CMK (cell line): ENCODE measurements at places on chromosomes 12 and 14.

- DNase-seq, result no peak
Observed at GRCh38 chr14:19851365-19851764, 23.6 kb upstream of the OR4K2 start.

DNA sequence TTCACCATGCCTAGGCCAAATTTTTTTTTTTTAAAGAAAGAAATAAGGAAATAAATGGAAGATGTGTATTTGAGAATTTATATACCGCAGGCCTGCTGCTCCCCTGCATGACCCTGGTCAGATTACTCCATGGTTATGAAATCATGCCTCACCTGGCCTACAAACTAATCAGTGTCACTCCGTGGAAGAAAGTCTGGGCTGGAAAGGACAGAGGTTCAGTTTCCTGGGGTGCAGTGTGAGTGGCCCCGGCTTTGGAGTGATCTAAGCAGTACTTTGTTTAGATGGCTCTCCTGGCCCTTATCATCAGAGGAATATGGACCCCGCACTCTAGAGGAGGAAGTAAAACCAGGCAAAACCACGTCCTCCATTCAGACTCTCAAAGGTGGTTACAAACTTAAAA lies 9.6 kb downstream of the APOBEC1 start:
- no peak for DNase-seq

GRCh38 chr12:20187456-20187855 lies 180.9 kb upstream of the PDE3A start:
- DNase-seq, result no peak

DNA sequence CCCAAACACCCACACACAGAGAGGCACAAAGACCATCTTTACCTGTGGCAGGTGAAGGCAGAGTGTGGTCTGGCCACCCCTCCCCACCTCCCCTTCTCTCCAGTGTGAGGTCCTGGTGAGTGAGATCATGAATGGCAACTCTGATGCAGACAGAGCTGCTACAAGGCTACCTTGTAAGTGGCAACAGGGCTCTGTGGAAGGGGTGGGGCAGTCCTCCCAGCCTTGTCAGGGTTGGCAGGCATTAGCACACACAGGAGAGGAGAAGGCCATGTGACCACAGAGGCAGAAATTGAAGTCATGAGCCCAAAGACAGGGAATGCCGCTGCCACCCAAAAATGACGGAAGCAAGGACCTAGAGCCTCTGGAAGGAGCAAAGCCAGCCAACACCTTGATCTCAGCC lies 30.7 kb downstream of the VWF start:
- no peak for DNase-seq

DNA sequence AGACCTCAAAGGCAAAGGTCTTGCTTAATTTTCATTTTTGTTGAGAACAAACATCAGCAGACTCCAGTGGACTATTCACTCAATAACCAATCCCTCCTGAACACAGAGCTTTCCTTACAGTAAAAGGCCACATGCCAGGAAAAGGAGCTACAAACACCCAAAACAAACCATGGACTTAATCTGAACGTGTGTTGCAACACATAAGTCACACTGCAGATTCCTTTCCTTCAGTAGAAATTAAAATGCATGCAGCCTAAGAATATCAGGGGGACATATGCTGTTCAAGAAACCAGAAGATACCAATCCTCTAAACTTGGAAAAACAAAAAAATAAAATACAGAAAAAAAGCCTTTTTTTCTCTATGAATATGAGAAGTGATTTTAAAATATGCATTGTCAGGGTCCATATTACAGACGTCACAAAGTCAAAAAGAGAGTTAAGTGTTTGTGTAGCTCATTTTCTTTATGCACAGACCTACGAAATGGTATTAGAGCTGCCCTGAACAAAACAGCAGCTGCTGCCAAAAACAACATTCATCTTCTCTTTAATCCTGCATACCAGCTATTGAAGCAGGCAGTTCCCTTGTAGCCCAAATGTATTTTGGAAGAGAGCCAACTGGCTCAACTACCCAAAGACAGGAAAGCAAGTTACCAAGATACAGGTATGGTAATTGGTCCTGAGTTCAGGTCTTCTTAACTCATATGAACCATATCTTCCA lies 26.2 kb downstream of the KITLG start:
- no peak for DNase-seq

DNA sequence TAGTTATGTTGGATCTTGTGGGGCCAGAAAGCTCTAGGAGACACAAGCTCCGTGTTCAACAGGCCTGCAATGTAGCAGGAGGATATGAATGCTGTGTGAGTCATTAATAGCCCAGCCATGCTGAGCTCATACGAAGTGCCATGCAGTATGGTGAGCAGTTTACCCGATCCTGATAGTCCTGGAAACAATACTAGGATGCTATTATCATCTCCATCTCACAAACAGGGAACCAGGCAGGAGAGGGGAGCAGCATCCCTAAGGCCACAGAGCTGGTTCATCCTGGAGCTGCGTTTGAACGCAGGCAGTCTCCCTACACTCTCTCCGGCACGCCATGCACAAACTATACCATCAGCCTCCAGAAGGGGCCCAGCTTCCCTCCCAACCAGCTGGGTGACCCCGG lies 20.5 kb downstream of the TTC7B start:
- DNase-seq, result no peak

DNA sequence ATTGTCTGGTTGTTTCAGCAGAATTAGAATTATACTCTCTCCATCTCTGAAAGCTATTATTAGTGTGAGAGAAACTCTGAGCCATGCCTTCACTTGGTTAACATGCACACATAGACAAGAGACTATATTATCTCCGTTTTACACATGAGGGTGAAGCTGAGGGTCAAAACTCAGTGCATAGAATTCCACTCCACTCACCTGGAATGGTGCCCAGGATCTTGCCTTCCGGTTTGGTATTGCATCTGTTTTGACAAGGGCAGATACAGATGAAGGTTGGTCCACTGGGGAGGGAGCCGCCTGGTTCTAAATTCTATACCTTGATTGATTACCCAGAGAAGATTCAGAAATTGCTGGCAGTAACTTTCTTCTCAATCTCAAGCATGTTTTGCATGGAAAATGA lies 149.5 kb upstream of the PELI2 start:
- no peak for DNase-seq

DNA sequence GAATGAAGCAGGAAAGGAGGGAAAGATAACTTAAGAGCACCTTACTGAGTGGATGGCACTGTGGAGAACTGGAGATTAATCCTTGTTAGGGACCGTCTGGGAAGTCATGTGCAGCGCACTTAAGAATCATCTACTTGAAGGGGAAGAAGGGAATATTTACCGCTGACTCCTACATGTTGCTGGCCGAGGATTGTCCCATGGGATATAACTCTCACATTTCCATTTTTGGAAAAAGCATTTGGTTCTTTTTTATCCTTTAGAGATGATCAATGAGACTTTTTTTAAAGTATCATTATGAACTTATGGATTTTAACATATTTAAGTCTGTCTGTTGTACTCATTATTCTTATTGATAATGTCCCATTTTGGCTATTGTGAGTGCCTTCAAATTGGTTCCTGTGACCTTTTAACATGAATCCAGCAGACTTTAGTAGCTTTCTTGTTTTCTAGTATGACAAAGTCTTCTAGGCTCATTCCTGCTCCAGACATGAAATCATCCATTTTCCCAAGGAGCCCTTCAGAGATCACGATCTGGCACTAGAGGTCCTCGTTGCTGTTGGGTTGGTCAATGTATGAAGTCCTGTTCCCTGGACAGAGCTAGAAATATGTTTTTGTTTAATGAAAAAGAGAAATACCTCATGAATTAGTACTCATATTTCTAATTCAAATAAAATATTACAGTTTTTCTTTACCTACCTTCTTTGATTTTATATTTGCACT lies 20.2 kb upstream of the FAM234B start:
- no peak for DNase-seq

- DNase-seq, result no peak
Observed at GRCh38 chr12:32248441-32249140, 141.9 kb downstream of the BICD1 start.

- DNase-seq, result no peak
Observed at GRCh38 chr12:124881123-124881522, 17.5 kb upstream of the SCARB1 start.

DNA sequence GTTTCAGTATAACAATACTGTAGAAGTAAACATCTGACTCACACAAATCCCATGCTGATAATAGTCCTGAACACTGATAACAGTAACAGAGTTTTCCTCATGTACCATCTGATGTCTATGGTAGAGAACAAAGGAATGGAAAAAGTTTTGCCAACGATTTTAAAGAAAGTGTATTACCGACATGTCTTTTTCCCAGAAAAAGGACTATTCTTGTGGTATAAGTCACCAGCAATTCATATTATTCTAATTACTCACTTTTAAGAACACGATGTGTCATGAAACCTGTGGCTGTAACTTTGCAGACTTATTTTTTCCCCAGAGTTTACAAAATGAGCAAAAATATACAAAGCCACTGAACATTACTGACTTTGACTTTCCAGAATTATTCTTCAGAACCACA lies 40.1 kb upstream of the DCN start:
- DNase-seq, result no peak

DNA sequence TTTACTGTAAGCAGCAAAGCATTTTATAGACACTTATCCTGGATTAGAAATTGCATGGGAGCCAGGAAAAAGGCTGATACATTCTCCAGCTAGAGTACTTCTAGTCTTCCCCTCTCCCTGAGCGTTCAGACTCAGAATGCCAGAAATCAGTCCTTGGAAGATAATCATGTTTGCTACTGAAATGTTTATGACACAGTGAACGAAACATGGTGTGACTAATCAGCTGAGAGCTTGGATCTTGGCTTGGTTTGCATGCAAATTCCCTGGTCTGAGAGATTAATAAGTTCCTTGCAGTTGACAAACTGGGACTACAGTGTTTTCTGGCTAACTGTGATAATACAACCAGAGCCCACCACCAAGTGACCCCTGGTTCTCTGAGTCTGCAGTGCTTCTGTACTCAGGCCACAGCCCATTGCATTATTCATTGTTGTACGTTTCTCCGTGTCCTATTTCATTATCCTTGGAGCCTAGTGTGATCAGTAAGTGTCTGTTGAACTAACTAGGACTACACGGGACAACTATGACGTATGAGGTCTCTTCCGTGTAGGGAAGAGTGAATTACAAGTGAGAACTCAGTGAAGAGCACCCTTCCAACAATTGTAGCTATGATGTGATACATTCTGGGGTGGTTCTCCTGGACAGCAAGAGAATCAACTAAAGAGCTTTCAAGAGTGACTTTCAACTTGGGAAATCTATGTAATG lies 34.6 kb upstream of the EVL start:
- DNase-seq, result no peak

GRCh38 chr14:61493239-61493638 lies 171.9 kb downstream of the PRKCH start:
- no peak for DNase-seq

DNA sequence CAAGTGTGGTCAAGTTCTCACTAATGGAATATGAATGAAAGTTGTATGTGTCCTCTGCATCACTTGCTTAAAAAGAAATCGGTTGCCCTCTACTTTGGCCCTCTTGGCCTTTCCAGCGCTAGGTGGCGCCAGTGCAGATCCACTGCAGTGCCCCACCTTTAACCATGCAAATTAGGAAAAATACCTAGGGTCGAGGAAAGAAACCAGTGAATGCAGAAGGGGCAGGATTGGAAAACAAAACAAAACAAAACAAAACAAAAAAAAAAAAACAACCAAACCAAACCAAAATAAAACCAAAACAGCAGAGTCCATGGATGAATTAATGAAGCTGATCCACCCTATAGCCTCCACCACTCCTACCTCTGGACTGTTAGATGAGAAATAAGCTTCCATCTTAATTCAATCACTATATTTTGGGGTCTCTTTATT lies 12.9 kb upstream of the NEMF start:
- DNase-seq, result peak; percentile 47

DNA sequence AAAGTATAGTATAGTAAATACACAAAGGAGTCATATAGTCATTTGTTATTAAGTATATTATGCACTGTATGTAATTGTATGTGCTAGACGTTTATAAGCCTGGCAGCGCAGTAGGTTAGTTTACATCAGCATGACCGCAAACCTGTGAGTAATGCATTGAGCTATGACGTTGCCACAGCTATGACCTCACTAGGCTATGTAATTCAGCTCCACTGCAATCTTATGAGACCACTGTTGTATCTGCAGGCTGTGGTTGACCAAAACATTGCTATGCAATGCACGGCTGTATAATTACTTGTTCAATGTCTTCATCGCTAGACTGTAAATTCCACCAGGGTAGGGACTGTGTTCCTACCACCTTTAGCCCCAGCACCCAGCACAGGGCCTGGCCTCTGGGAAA lies 53.2 kb upstream of the VASH1 start:
- no peak for DNase-seq
